Activated T-cell treated with anti-CD3 and anti-CD28 coated beads for 48 hours (primary cell): ENCODE measurements at places on chromosomes 1 and 21.

DNA sequence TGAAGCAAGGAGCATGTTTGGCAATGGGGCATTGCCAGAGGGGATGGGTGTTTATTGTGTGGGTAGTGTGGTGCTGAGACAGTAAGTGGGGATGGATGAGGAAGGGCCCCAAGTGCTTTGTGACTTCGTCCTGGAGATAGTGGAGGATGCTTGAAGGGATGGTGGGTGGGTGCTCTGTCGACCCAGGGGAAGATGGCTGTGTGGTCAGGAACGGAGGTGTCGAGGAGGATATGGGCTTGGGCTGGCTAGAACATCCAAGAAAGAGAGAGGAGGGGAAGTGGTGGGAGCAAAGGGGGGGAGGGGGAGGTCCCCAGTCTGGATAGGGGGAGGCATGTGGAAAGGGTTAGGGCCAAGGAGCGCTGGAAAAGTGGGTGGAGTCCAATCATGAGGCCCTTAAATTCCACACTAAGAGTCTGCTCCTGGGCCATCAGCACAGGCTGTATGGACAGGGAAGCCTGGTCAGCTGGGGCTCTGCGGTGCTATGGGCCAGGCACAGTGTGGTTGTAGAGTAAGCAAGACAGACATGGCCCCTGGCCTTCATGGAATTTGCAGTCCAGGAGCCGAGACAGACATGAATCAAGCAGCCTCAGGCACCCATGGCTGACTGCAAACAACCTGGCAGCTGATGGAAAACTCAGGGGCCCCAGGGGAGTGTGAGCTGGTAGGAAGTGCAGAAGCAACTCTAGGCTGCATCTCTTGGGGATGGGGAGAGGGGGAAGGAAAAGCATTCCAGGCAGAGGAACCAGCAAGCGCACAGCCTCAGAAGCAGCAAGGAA is 36.3 kb downstream of the EDN2 start:
- DNase-seq = no peak

DNA sequence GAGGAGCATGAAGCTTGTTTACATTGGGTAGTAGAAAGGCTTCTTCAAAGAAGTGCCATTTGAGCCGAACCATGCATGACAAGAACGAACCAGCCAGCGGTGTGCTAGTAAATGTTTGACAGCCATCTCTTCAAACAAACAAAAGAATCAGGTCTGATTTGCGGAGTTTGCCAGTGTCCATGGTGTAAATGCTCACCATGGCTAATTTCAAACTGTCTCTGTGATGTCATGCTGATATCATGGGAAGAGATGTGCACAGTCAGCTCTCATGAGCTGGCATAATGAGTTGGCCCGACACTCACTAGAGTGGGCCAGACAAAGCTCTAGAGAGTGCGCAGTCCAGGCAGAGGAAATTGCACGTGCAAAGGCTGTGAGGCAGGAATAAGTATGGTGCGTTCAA is 101.1 kb downstream of the KAZN start:
- DNase-seq = no peak

- no peak for DNase-seq
These were observed 201.7 kb downstream of the NUF2 start for GRCh38 chr1:163523375-163524029.

DNA sequence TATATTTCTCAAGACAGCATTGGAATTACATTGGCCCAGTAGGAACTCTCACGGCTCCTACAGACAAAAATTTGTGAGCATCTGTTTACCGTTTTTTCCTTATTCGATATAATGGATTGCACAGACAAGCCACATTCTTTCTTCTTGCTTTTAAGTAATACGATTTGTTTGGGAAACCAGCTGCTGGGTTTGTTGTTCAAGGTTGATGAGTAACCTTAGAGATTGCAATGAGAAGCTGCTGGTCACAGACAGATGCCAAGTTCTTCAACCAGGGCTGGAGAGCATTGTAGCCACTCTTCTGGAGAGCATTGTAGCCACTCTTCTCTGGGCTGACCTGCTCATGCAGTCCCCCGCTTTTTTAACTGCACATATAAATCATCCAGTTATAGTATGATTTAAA is 1.4 kb upstream of the MIA3 start:
- no peak for DNase-seq

GRCh38 chr1:102821707-102822106 is 286.6 kb downstream of the COL11A1 start:
- no peak for DNase-seq

- no peak for DNase-seq
These were observed 167.1 kb upstream of the DAB1 start for GRCh38 chr1:57590978-57591377.

DNA sequence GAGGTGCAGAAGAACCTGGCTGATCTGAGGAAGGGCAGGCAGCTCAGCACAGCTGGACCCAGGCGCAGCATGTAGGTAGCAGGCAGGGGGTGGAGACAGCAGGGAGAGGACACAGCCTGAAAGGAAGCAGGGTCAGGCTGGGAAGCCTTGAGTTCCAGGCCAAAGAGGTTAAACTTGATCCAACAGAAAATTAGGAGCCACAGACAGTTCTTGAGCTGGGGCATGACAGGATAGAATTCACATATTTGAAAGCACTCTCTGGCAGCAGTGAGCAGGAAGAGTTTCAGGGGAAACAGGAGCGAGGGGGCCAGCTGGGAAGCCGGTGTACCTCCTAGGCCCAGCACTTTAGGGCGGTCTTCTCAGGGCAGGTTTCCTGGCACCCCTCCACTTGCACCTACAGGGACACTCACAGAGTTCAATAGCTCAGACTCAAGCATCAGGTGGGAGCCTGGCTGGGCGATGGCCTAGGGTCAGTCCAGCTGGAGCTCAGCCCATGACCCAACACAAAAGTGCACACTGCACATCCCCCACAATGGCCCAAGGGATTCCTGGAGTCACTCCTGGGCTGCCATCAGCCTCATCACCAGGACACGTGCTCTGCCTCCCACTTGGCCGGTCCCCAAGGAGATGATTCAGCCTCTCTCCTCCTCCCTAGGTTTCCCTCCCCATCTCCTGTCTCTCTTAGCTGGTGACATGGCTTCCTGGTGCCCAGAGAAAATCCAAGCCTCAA is 22.7 kb downstream of the MATN1 start:
- DNase-seq = no peak

- no peak for DNase-seq
These were observed 48.1 kb downstream of the KANK4 start for GRCh38 chr1:62271134-62271533.

DNA sequence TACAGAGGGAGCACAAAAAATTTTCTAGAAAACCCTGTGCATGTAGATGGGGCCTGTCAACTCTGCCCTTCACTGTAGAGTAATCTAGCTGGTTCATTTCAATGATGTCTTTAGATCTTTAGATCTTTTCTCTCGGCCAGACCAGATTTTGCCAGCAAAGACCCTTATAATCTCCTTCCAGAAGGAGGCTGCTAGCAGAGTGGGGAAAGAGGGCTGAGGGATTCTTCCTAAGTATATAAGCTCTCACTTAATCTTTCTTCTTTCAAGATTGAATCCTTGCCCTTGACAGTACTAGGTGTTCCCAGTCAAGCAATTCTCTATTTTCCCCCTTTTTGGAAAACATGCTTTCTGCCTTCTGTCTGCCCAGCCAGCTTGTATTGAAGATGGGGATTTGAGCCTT is 34.3 kb downstream of the BCAS2 start:
- no peak for DNase-seq

- DNase-seq = no peak
These were observed 95.9 kb downstream of the PTPRU start for GRCh38 chr1:29332204-29332603.

DNA sequence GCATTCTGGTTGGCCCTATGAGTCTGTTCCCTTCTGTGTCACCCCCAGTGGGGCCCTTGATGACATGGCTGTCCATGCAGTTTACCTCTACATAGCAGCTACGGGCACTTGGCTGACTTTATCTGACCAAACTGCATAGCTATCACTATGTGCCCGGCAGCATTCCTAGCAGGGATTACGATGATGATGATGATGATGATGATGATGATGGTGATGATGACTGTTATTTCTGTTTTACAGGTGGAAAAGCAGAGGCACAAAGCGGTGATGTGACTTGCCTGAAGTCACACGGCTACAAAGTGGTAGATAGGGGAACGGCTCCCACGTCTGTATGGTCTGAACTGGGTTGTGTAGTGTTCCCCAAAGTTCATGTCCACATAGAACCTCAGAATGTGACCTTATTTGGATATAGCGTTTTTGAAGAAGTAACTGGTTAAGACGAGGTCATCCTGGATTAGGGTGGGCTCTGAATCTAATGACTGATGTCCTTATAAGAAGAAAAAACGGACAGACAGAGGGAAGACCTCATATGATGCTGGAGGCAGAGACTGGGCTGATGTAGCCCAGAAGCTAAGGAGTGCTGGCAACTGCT is 57.6 kb downstream of the RUNX1 start:
- no peak for DNase-seq

DNA sequence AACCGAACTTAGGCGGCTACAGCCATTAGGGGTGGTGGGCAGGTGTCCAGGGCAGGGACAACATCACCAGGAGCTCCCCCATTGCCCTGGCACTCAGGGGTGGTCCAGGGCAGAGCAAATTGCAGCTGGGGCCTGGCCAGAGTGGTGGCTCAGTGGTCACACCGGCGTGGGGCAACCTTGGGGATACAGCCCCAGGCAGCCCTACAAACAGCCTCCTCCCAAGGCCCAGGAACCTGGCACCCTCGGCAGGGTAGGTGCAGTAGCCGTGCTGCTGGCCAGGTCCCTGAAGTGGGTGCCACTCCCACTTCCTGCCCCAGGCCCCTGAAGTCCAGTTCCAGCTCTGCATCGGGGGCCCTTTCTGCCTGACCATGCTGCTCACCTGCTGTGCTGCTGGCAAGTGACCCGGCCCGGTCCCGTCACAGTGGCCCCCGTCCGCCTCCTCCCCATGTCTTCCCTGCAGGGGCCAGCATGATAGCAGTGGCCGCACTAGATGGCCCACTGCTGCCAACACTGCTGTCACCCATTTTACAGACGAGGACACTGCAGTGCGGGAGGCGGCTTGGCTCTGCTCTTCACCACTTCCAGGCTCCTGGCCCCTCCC is 712.8 kb downstream of the MATN1 start:
- DNase-seq = no peak

DNA sequence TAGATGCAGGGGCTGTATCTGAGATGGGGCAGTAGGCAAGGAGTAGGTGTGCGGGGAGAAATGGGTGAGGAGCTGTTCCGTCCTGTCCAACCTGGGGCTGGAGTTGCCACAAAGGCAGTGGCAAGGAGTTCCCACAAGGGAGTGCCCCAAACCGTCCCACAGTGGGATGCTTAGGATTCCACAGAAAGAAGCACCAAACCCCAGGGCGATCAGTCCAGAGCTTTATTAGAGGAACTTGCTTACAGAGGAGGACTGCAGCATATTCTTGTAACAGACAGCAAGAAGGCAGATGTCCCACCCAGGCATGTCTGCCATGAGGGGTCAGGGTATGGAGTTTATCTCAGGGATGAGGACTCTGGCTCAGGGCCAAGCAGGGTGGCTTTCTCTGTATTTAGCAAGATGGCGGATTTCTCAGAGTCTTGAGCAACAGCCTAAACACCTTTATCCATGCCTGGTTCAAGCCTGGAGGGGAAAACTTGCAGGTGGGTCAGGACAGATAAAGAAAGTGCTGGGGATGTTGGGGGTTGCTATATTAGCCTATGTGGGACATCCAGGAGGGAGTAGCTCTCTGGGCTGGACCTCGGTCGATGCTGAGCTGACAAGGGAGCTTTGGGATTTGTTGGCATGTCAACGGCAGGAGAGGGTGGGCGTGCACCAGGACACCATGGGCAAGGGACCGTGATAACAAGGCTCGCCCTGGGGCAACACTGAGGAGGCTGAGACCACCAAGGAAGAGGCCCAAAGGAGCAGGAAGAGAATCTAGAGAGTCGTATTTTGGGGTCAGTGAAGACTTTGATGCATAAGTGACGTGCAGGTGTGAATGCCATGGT is 32.8 kb downstream of the OBSCN start:
- DNase-seq = no peak

GRCh38 chr1:240486611-240487010 is 125.3 kb downstream of the GREM2 start:
- no peak for DNase-seq

GRCh38 chr1:103424650-103425049 is 100.8 kb upstream of the RNPC3 start:
- no peak for DNase-seq

DNA sequence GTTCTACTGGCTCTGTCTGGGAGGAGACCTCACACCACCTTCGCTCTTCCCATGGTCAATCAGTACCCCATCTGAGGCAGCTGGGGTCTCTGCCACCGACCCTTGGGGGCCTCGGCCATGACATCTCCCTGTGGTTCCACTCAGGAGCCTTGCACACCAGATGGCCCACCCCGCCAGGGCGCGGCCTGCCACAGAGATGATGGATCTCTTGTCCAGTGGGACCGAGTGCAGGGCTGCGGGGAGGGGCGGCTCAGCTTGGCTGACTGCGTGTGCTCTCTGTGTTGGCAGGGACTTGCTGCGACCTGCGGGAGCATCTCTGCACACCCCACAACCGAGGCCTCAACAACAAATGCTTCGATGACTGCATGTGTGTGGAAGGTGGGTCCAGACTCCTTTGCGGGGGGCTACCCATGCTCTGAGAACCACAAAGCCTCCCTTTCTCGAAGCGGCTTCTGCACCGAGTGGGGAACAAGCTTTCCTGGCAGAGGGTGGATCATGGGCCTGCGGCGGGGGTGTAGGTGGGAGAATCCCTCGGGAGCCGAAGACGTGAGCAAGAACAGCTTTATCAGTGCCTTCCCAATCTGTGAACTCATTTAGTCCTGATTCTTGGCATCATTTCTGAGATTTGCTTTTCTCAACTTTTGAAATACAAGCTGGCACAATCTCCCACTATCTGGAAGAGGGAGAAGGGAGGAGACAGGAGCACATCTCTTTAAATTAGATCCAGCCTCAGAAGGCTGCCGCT is 20.9 kb upstream of the AGTRAP start:
- DNase-seq = no peak

GRCh38 chr1:57845041-57845440 is 421.2 kb upstream of the DAB1 start:
- DNase-seq = no peak

GRCh38 chr1:167022384-167022783 is 33.3 kb downstream of the MAEL start:
- DNase-seq = no peak

DNA sequence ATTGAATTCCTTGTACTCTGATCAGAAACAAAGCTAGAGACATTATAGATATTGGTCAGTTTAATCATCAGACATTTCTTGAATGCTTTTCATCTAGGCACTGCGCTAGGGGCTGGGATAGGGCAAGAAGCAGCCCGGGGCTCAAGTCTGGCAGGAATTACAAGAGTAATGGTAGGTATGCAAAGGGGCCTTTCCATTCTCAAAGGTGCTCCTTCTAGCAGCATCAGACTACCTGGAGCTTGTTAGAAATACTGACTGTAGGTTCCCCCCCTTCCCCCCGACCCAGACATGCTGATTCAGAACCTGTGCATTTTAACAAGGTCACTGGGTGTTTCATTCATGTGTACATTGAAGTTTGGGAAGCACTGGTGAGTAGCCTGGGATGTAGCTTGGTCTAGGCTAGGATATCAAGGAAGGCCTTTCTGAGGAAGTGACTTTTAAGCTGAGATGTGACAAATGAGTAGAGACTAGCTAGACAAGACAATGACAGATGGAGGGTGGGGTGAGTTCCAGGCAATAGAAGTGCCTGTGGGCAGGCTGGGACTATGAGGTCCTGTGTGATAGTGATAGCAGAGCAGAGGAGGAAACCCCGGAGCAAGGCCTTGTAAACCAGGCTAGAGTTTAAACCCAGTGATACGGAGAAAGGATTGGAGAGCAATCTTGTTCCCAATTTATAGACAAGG is 26.3 kb downstream of the NFASC start:
- DNase-seq = no peak
